Posterior cingulate gyrus (tissue), 11 donors: ENCODE measurements at places on chromosomes 2 and 18.

- DNase-seq: no peak
These were observed 19.4 kb downstream of the MMADHC start for GRCh38 chr2:149568138-149568537.

- DNase-seq: no peak
These were observed 164.3 kb downstream of the MIB1 start for GRCh38 chr18:21904856-21905255.

DNA sequence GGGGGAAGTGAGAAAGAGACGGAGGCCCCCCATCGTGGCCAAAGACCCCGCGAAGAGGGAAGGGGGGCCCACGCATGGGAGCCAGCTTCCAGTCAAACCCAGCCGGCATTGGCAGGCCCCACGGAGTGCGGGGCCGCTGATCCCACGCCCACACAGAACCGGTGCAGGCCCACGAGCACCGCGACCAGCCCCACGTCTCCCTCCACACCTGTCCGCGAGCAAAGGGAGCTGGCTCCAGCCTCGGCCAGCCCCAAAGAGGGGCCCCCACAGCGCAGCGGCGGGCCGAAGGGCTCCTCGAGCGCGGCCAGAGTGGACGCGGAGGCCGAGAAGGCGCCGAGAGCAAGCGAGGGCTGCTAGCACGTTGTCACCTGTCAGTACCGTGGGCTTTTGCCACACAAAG is 125.0 kb upstream of the TWIST2 start:
- DNase-seq: no peak

GRCh38 chr2:142259356-142259755 is 128.5 kb upstream of the LRP1B start:
- DNase-seq: no peak

- no peak for DNase-seq
These were observed 365.5 kb downstream of the FIGN start for GRCh38 chr2:163370169-163370886.

DNA sequence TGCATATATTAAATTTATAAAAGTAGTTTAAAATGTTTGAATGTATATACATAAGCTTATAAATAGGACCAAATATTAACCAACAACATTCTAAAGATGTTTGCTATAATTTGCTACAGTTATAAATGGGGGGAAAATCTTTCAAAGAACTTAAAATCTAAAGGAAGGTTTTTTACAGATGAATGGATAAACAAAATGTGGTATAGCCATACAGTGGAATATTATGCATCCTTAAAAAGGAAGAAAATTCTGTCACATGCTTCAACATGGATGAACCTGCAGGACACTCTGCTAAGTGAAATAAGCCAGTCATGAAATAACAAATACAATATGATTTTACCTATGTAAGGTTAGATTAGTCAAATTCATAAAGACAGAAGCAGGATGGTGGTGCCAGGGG is 75.8 kb downstream of the TMEM17 start:
- no peak for DNase-seq

- no peak for DNase-seq
These were observed 123.2 kb upstream of the CYP1B1 start for GRCh38 chr2:38199127-38199526.

DNA sequence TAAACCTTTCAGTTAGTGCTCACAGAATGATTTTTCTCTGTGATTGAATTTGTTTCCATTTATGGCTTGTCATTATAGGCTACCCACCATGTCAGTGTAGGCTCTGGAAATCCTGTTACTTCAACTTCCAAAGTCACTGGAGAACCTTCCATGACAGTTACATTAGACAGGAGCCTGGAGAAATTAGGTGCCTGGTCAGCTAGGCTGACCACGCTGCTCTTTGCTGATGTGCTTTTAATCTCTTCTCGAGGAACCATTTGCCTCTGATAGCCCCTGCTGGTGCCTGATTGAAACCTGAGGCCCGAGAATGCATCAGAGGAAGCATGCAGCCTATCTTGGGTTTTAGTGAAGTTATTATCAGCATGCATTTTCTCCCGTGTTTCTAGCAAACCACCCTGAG is 29.6 kb upstream of the TTN start:
- no peak for DNase-seq

GRCh38 chr2:239402666-239403065 is 1.8 kb upstream of the HDAC4 start:
- no peak for DNase-seq

DNA sequence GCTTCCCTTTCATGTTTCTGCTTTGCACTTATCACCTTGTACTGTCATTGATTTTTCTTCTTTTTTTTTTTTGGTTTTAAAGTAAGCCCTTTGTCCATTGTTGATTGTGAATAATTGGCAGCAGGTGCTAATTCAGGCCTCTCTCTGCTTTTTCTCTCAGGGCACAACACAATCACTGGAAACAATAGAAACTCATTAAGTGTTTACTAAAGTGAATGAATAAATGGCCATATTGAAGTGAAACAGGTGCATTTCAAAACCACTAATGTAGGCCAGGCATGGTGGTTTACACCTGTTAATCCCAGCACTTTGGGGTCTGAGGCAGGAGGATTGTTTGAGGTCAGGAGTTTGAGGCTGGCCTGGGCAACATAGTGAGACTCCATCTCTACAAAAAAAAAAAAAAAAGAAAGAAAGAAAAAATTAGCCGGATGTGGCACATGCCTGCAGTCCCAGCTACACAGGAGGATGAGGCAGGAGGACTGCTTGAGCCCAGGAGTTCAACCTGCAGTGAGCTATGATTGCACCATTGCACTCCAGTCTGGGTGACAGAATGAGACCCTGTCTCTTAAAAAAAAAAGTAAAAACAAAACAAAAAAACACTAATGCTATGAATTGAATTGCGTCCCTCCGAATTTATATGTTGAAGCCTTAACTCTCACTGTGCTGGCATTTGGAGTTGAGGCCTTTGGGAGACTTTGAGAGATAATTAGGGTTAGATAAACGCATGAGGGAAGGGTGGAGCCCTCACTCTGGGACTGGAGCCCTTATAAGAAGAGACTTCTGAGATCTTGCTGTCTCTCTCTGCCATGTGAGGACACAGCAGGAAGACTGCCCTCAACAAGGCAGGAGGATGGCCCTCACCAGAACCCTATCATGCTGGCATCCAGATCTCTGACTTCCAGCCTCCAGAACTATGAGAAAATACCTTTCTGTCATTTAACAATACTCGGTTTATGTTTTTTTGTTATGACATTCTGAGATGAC is 19.9 kb downstream of the SLC38A11 start:
- DNase-seq: no peak

- no peak for DNase-seq
These were observed 119.7 kb downstream of the UPP2 start for GRCh38 chr2:158221063-158222020.

DNA sequence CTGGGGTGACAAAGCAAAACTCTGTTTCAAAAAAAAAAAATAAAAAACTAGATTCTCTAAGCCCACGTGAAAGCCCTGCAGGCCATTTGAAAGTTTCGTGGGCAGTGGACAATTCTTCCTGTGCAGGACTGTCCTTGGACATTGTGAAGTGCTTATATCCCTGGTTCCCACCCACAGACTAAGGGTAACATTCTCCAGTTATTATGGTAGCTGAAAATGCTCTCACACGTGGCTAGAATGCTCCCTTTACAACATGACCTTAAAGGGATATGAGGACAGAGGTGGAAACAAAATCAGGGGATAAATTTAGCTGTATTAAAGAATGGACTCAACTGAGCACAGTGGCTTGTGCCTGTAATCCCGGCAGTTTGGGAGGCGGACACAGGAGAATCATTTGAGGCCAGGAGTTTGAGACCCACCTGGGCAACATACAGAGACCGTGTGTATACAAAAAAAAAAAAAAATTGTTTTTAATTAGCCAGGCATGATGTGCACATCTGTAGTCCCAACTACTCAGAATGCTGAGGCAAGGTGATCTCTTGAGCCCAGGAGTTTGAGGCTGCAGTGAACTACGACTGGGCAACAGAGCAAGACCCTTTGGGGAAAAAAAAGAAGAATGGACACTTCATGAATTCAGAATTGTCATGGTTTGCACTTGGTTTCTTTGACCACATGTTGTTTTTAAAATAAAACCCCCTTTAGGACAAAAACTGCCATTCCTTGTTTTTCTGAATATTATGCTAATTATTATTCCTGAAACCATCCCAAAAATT is 167.9 kb downstream of the MGAT5 start:
- DNase-seq: no peak

DNA sequence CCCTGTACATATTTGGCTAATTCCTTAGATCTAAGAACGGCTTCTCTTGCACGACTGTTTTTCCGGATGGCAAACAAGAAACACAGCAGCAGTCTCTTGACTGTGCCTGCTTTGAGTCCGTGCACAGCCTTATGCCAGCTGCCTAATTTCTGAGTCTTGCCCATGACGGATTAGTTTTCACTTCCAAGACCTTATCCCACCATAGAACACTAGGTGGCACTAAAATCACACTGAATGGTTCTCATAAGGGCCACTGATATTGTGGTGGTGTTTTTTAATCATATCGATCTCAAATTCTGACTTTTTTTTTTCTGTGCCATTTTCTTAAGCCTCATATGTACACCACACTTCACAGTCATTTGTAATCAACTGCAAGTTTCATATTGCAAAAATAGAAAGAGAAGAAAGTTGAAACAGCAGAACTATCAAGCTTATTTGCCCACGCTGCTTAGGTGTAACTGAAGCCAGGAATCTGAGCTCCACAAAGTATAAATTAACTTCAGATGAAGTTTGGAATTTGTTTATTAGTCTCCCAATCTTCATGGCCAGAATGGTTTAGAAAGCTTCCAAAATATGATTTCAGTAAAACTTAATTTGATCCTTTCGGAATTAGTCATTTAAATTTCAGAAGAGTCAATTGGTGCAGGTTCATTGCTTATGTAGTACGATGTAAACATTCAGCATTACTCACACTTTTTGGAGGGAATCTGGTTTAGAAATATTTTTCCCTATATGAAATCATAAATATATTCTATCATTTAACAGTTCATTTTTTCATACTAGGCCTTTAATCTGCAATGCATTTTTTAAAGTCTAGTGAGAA is 45.5 kb upstream of the SCN7A start:
- DNase-seq: peak; percentile 11

- no peak for DNase-seq
These were observed 41.0 kb upstream of the MGAT4A start for GRCh38 chr2:98771721-98772524.

GRCh38 chr2:78992807-78993517 is 32.5 kb upstream of the REG3G start:
- DNase-seq: peak; percentile 18

DNA sequence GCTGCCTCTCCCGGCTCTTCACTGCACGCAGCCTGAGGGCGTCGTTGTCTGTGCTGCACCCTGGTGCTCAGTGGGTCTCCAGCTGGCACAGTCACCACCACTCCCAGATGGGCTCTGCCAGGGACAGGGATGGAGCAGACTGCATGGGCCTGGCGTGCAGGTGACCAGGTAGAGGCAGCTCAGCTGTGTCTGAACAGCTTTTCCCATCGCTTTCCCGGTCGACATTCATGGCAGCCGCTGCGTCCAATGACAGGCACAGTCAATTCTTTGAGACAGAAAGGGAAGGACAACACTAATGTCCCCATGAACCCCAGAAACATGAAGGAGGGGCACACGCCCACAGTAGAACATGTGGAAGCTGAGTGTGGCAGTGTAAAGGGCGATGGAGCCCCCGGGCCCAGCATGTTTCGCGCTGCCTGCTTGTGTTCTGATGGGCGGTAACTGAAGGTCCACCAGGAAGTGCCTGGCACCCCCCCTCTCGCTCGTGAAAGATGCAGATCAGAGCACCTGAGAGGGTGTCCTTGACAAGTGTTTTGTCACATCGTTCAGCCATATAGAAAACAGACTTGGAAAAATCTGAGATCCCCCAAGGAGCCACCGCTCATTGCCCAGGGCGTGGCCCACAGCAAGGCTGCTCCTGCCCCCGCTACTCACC is 122.4 kb downstream of the NFATC1 start:
- no peak for DNase-seq

GRCh38 chr2:3189961-3190360 is 187.7 kb downstream of the EIPR1 start:
- DNase-seq: no peak

- DNase-seq: no peak
These were observed 118.8 kb downstream of the SH3RF3 start for GRCh38 chr2:109247812-109248211.

GRCh38 chr2:240836781-240837467 is 16.9 kb upstream of the KIF1A start:
- peak; percentile 63 for DNase-seq

GRCh38 chr2:48482313-48482712 is 47.6 kb upstream of the STON1 start:
- DNase-seq: no peak

- DNase-seq: no peak
These were observed 20.3 kb downstream of the NRP2 start for GRCh38 chr2:205702576-205702975.

DNA sequence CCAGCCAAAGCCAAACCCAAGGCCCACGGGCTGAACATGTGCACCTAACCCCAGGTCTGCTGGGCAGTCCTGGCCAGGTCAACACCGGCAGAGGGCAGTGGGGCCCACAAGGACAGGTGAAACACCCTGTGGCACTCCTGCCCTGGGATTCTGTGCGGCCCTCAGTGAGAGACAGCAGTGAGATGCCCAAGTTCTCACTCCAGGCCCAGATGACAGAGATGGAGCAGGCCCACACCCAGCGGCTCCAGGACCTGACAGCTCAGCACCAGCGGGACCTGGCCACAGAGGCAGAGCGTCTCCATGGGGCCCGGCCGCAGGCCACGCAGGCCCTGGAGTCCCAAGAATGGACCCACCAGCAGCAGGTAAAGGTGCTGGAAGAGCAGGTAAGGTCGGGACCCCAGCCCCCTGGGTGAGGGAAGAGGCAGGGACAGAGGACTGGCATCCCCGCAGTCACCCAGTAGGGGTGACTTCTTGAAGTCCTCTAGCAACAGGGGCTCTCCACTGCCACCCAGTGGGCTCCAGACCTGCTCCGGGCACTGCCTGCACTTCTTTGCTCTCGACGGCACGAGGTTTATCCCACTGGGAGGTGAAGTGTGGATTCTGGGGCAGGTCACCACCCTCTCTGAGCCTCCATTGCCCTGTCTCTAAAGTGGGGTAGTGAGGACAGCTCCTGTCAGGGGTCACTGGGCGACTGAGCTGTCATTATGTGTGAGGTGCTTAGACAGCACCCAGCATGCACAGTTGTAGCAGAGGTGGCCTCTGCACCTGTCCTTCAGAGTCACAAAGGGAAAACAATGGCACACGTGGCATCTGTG is 8.8 kb upstream of the SNED1 start:
- DNase-seq: no peak

DNA sequence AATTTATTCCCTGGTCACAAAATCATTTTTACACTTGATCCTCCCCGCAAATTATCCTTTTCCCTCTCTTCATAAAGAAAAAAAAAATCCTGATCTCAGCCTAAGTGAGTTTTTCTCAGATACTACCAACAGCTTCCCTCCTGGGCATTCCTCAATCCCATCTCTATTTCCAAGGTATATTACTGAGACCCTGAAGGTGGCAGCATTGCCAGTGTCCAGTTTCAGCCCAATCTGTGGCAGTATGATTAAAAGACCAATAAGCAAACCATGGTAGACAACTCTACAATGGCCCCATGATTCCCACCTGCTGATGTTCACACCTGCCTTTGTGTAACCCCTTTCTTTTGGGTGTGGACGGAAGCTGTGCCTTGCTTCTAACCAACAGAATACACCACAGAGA is 45.1 kb downstream of the CCDC93 start:
- DNase-seq: no peak

GRCh38 chr18:60739212-60739611 is 366.6 kb upstream of the MC4R start:
- no peak for DNase-seq

GRCh38 chr2:159982270-159982669 is 80.1 kb downstream of the PLA2R1 start:
- DNase-seq: no peak

- DNase-seq: no peak
These were observed 19.6 kb downstream of the GPR35 start for GRCh38 chr2:240644859-240645301.
